Mucosa of gallbladder (tissue), 1 donor: ENCODE measurements at places on chromosomes 7 and 10. TPM values are rescaled to one million over a fixed set of nuclear protein-coding genes. Genes with fewer than 3 reads are reported as not detected.

- no peak for DNase-seq
These were observed 2.6 kb downstream of the TMEM243 start for GRCh38 chr7:87216701-87217508.

ACSL5 gene
- total RNA-seq, result 34.1 TPM

GRCh38 chr10:132207536-132208461, 21.1 kb downstream of the DPYSL4 start:
- no peak for DNase-seq

DNA sequence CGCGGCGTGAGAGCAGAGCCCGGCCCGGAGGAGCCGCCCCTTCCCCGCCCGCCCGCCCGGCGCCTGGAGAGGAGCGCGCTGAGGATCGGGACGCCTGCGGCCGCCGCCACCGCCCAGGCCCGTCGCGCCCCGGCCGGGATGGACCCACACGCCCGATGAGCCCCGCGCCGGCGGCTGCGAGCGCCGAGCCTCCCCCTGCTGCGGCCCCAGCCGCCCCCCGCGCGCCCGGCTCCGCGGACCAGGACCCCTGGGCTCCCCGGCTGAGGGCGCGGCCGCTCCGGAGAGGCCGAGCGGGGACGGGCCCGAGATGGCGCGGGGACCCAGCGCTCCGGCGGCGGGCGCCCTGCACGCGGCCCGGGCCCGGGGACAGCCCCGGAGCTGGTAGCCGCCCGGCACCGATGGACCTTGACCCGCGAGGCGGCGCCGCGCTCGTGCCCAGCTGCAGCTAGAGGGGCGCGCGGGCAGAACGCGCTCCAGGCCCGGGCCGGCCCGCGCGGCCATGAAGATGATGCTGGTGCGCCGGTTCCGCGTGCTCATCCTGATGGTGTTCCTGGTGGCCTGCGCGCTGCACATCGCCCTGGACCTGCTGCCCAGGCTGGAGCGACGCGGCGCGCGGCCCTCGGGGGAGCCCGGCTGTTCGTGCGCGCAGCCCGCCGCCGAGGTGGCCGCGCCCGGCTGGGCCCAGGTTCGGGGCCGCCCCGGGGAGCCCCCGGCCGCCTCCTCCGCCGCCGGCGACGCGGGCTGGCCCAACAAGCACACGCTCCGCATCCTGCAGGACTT, 520 bp downstream of the FAM20C start:
- DNase-seq, result no peak

GHRHR gene
- 12.3 TPM for total RNA-seq

TRIM50 gene
- 1.3 TPM for total RNA-seq
